GM06990 (cell line): ENCODE measurements at places on chromosomes 3 and 15.

DNA sequence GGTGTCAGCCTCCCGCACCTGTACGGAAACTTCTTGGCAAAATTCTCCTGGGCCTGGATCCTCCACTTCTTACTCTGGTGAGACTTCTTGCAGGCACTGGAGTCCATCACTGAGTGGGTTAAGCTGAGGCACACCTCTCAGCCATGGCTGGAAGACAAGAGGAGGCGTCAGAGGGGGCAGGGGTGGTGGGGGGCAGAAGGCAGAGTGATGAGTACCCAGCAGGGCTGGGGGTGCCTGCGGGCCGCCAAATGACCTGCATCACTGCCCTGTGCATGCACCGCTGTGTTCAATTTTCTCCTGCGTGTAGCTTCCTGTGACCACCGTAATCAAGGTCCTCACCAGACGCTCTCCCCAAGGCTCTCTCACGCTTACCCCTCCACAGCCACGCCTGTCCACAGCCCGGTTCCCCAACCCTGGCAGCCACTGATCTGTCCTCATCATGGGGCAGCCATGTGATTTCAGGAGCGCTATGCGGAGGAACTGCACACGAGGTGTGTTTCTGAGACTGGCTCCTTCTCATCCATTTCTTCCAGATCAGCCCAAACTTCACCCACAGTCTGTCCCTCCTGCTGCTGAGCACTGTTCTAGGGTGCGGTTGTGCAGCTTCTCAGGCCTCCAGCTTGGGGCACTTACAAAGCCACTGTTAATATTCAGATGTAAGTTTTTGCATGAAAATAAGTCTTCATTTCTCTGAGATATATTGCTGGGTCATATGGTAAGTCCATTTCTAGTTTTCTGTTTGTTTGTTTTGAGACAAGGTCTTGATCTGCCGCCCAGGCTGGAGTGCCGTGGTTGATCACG is 5.2 kb downstream of the C3orf22 start:
- DNase-seq: no peak

GRCh38 chr3:79405183-79405582 is 362.6 kb downstream of the ROBO1 start:
- no peak for DNase-seq

DNA sequence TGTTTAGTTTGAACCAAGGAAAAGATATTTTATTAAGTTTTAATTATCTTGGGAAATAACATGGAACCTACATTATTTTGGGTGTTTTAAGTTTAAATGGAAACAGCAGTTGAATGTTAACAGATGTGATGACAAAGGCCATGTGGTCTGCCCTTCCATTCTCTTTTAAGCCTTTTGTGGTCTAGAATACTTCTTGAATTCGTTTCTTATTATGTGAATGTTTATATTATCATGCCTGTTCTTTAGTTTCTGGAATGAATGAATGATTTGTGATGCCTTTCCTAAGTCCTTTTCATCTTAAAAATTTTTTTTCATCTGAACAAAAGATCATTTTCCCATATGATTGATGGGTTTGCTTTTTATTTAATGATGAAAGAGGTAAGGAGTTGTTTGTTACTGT is 44.6 kb downstream of the SNRK start:
- no peak for DNase-seq

DNA sequence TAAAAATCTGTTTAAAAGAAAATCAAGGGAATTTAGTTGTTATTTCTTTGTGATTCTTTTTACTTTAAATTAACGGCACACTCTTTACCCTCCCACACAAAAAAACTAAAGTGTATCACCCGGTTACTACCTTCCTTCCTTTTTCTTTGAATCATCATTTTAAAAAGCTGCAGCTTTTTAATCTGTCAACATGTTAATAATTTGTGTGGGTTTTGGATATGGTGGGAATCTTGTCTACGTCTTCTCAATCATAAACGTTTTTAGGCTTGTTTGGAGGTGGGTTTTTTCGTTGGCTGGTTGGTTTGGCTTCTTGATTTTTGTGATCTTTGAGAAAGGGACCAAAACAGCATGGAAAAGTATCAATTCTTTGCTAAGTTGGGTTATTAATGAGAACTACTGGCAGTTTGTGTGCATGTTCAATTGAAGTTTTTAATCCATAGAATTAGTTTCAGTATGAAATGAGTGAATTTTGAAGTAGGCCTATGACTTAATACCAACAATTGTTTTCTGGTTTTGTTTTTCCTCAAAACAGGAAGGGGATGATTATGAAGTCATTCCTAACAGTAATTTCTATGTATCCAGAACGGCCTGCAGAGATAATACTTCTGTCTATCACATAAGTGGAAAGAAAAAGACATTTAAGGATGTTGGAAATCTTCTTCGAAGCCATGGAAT is 4.5 kb downstream of the SMC4 start:
- DNase-seq: no peak
